Lower lobe of right lung (tissue), 2 donors: ENCODE measurements at places on chromosomes 7 and 10. TPM values are rescaled to one million over a fixed set of nuclear protein-coding genes. Genes with fewer than 3 reads are reported as not detected.

- no peaks in the 10 kb centered on the region for H3K36me3 ChIP-seq
- H3K27ac ChIP-seq, result no peak overlapping the region
- H3K4me3 ChIP-seq, result no peak overlapping the region
These were observed 5.0 kb upstream of the NFE2L3 start for GRCh38 chr7:26147030-26147429.

TEX36 gene
- not detected for total RNA-seq

SPDYE9 gene
- not detected for total RNA-seq

TRIM74 gene
- total RNA-seq, result 1.1 TPM

DNA sequence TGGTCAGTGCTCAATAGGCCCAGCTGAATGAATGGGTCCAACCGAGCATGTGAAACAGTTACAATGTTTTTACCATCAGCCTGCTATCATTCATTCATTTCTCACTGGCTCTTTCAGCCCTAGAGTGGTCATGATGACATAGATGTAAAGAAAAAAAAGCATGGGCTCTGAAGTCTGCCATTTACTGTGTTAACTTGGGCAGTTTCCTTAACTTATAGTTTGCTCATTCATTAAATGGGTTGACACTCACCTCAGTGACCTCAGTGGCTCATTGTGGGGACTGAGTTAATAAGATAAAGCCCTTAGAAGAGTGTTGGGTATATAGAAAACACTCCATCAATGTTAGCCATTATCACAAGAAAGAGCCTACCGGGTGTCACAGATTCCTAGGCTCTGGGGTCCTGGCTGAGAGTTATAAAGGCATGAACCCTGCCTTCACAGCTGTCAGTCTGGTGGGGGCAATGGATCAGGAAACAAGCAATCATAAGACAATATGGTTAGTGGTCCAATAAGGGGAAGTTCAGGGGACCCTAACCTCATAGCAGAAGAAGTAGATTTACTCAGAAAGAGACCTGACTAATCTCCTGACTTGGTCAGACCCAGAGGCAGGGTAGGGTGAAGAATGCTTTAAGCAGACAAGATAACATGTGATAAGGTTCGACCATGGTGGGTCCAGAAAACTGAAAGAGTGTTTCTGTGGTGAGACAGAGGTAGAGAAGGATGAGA lies 29.7 kb upstream of the GPAM start:
- H3K4me3 ChIP-seq, result no peak overlapping the region
- no peak for DNase-seq
- peaks cover 11% of the 10 kb centered on the region for H3K27me3 ChIP-seq
- no peak overlapping the region for H3K27ac ChIP-seq

- no peak overlapping the region for H3K4me3 ChIP-seq
- no peaks in the 10 kb centered on the region for H3K27me3 ChIP-seq
- no peak overlapping the region for H3K27ac ChIP-seq
- no peaks in the 10 kb centered on the region for H3K36me3 ChIP-seq
These were observed 231.8 kb downstream of the PTEN start for GRCh38 chr10:88095223-88095721.

DNA sequence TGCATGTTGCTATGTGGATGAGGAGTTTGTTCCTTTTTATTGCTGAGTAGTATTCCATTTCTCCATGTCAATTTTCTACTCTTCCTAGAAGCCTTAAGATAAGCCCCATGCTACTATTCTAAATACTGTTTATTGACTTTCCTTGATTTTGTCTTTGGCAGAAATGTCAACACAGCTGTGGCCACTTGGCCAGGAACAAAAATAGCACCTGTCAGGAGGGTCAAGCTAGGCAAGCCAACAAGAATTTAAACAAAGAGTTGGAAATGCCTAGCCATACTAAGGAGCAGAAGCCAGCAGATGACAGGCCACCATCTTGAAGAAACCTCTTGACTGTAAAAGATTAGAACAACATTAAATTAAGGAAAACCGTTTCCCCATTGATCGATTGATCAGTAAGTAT lies 34.7 kb downstream of the JAZF1 start:
- no peaks in the 10 kb centered on the region for H3K4me1 ChIP-seq
- no peak for DNase-seq
- no peaks in the 10 kb centered on the region for H3K36me3 ChIP-seq
- H3K27ac ChIP-seq, result no peak overlapping the region

- H3K27ac ChIP-seq, result no peak overlapping the region
- DNase-seq, result no peak
- no peaks in the 10 kb centered on the region for H3K36me3 ChIP-seq
- no peak overlapping the region for H3K4me3 ChIP-seq
- no peaks in the 10 kb centered on the region for H3K4me1 ChIP-seq
- peaks cover 3% of the 10 kb centered on the region for H3K27me3 ChIP-seq
These were observed 156.5 kb upstream of the GHITM start for GRCh38 chr10:83982812-83983211.

DNA sequence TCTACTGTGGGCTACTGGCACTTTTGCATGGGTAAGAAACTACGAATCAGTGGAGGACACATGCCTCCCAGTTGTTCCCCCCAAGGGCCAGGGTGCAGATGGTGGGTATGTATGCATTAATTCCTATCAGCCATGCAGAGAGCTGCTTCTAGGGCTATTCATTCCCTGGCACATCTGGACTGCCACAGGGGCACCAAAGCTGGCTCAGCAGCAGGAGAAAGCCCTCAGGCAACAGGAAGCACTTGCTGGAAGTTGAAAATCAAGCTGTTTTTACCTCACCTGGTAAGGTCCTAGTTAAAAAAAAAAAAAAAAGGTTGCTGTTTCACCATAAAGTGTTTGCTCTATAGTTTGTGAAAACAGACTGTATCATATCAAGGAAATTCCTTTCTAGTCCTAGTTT lies 1342.6 kb downstream of the REEP3 start:
- H3K27me3 ChIP-seq, result no peaks in the 10 kb centered on the region
- no peaks in the 10 kb centered on the region for H3K36me3 ChIP-seq
- no peak overlapping the region for H3K4me3 ChIP-seq

ZNF853 gene
- 4.4 TPM for total RNA-seq

DNA sequence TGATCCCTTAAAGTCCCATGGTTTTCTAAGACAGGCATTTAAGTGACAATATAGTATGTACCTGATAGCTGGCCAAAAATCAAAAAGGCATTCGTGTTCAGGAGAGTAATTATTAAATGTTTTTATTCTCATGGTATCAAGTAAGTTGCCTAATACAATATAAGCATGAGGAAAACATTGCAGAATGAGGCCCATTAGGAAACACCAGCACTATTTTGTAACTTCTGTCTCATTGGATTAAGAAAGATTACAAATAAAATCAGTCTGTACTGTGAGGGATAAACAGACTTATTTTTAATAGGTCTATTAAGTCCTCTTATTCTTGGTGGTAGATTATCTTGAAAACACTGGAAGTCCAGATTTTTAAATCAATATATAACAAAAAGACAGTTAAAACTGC lies 110.1 kb downstream of the SNX13 start:
- H3K27ac ChIP-seq, result no peak overlapping the region
- no peak for DNase-seq
- H3K4me1 ChIP-seq, result no peaks in the 10 kb centered on the region
- peaks cover 18% of the 10 kb centered on the region for H3K36me3 ChIP-seq
- H3K27me3 ChIP-seq, result no peaks in the 10 kb centered on the region

DNA sequence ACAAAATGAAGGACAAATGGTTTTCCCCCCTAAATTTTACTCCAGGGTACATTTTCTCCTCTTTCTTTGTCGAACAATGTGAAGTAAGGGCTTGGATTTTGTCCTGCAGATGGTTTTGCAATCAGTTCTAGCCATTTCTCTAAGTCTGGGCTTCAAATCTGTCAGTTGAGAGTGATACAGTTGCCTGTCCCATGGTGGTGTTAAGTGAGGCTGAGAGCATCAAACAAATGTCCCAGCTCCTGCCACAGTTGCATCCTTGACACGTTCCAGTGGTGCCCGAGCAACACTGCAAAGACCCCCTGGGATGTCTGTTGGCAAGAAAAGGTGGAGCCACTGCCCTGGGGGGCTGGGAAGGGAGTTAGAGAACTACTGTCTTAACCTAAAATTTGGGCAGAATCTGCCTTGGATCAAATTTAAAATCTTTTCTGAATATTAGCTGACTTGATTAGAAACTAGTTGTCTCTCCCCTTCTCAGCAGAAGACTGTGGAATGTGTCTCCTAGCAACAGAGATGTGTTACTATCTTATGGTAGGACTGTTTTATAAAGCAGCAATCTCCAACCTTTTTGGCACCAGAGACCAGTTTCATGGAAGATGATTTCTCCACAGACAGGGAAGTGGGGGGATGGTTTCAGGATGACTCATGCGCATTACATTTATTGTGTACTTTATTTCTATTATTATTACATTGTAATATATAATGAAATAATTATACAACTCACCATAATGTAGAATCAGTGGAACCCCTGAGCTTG lies 102.0 kb upstream of the STEAP1B start:
- peaks cover 8% of the 10 kb centered on the region for H3K4me1 ChIP-seq
- DNase-seq, result no peak
- H3K36me3 ChIP-seq, result no peaks in the 10 kb centered on the region
- H3K27me3 ChIP-seq, result no peaks in the 10 kb centered on the region
- H3K4me3 ChIP-seq, result no peak overlapping the region

CTAGE6 gene
- total RNA-seq, result 0.44 TPM

DNA sequence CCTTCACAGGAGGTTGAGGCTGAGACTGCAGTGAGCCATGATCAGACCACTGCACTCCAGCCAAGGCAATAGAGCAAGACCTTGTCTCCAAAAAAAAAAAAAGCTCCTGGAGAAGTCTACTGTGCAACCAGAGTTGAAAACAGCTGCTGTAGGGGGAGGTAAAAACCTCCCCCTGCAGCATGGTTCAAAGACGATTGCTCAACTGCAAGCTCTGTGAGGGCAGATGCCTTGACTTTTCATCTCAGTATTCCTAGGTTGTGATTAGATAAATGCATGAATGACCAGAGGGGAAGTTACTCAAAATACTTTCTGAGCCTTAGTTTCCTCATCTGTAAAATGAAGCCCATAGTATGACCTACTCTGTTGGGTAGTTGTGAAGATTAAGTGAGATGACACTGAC lies 25.0 kb upstream of the PPA1 start:
- no peak for DNase-seq
- H3K27ac ChIP-seq, result no peak overlapping the region

DNA sequence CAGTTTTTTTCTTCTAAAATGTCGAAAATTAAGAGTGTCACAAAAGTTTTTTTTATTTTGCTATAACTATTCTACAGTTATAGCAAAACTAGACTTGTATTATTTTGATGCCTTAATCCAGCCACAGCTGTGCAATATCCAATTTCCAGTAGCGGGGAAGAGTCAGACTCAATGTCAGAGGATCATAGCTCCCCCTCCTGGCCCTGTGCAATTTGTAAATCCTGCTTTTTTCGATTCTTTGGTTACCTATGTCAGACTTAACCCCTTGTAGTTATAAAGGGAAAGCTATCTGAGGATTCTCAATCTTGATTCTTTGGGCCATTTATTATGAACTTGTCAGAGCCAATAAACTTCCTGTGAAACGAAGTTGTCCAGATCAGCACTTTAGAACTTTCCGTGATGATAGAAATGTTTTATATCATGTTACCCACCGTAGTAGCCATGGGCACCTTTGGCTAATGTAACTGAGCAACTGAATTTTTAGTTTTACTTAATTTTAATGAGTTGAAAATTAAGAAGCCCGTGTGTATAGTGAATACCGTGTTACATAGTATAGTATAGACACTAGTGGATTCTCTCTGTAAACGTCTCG lies 87.7 kb upstream of the PRKCQ start:
- no peak for DNase-seq
- no peaks in the 10 kb centered on the region for H3K4me1 ChIP-seq
- H3K36me3 ChIP-seq, result no peaks in the 10 kb centered on the region
- peaks cover 12% of the 10 kb centered on the region for H3K27me3 ChIP-seq
- H3K27ac ChIP-seq, result no peak overlapping the region

GRCh38 chr7:96591900-96592676 lies 117.6 kb downstream of the SEM1 start:
- H3K27ac ChIP-seq, result no peak overlapping the region
- DNase-seq, result no peak
- no peaks in the 10 kb centered on the region for H3K36me3 ChIP-seq
- H3K4me1 ChIP-seq, result no peaks in the 10 kb centered on the region
- no peaks in the 10 kb centered on the region for H3K27me3 ChIP-seq

DNA sequence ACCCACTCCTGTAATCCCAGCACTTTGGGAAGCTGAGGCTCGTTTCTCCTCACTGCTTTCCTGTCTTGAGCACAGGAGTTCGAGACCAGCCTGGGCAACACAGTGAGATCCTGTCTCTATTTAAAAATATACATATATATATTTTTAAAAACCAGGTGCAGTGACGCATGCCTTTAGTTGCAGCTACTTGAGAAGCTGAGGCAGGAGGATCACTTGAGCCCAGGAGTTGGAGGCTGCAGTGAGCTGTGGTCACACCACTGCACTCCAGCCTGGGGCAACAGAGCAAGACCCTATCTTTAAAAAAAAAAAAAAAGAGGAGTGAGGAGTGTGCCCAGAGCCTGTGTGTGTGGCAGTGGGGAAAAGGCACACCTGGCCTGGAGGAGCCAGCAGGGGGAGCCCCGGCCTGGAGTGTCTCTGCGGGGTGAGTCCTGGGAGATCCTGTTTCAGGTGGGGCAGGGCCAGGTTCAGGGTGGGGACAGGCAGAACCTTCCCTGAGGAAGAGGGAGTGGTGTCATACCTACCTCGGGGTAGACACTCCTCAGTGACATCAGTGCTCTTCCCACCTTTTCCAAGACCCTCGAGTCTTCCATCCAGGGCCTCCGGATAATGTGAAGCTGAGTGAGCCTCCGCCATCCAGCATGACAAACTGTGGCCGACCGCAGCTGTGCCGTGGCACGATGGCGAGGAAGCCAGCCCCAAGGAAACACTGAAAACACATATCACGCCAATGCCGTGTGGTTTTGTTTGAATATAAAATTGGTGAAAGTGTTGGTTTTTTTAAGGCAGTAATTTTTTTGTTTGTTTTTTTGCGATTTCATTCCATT lies 9.0 kb upstream of the ARPC1B start:
- H3K4me3 ChIP-seq, result no peak overlapping the region
- peaks cover 5% of the 10 kb centered on the region for H3K4me1 ChIP-seq
- H3K36me3 ChIP-seq, result peaks cover 75% of the 10 kb centered on the region
- peak; percentile 77 for DNase-seq
